ENCODE measurements at places on chromosomes 11 and 22. TPM values are rescaled to one million over a fixed set of nuclear protein-coding genes. Genes with fewer than 3 reads are reported as not detected.

Gene MMP8
- total RNA-seq = not detected

Gene GLYATL2
- total RNA-seq = 0.18 TPM

Gene ROBO4
- not detected for total RNA-seq

Gene LGALS12
- not detected for total RNA-seq

Gene SLC17A6
- total RNA-seq = not detected

Gene KRTAP5-1
- total RNA-seq = not detected

Gene LYVE1
- total RNA-seq = 1.2 TPM

Gene SCN2B
- total RNA-seq = not detected

Gene C1QTNF5
- total RNA-seq = not detected

Gene EHD1
- total RNA-seq = 109 TPM

Gene SAA1
- total RNA-seq = 3.3 TPM

Gene MMP12
- 0.08 TPM for total RNA-seq

Gene IL10RA
- 0.07 TPM for total RNA-seq

Gene TCN2
- 4.7 TPM for total RNA-seq

Gene APOA5
- not detected for total RNA-seq

Gene MPPED2
- total RNA-seq = not detected

Gene TMEM132A
- 138 TPM for total RNA-seq

Gene CHRDL2
- 4.0 TPM for total RNA-seq

Gene CNTN5
- total RNA-seq = not detected

Gene LRRC10B
- 0.21 TPM for total RNA-seq

Gene SCGB1D2
- not detected for total RNA-seq

Gene FGF19
- 0.12 TPM for total RNA-seq

Gene PRG3
- total RNA-seq = not detected

Gene SEC14L2
- 68.1 TPM for total RNA-seq

Gene ZMAT5
- 18.8 TPM for total RNA-seq

Gene FXYD2
- total RNA-seq = 15.8 TPM

Gene GPHA2
- total RNA-seq = not detected

Gene YPEL1
- total RNA-seq = 0.10 TPM

Gene OR5AL1
- not detected for total RNA-seq

Gene TRIOBP
- 38.9 TPM for total RNA-seq

Gene SLC1A2
- total RNA-seq = 0.08 TPM

Gene XKR3
- not detected for total RNA-seq

Gene MUC6
- total RNA-seq = not detected

Gene EMID1
- 0.42 TPM for total RNA-seq

Gene GP1BB
- 2.6 TPM for total RNA-seq

Gene SLC22A12
- not detected for total RNA-seq

Gene LMO2
- 0.37 TPM for total RNA-seq

Gene PNPLA5
- 0.06 TPM for total RNA-seq

Gene LRFN4
- total RNA-seq = 87.5 TPM

Gene INS
- not detected for total RNA-seq

Gene DGCR6
- 1.7 TPM for total RNA-seq

Gene ASRGL1
- total RNA-seq = 10.4 TPM

Gene SHANK2
- 8.6 TPM for total RNA-seq

Gene OOSP1
- not detected for total RNA-seq

Gene MOGAT2
- total RNA-seq = not detected

Gene KCNJ5
- 0.05 TPM for total RNA-seq

Gene CNTF
- total RNA-seq = 1.3 TPM

Gene DAGLA
- 7.4 TPM for total RNA-seq

Gene MS4A10
- not detected for total RNA-seq

Measured in A549 treated with AZD2906 at 1 μM for 4 hours (cell line).